Activated CD8-positive, alpha-beta T cell treated with anti-CD3 and anti-CD28 coated beads for 36 hours (primary cell): ENCODE measurements at places on chromosomes 12 and 14. TPM values are rescaled to one million over a fixed set of nuclear protein-coding genes. Genes with fewer than 3 reads are reported as not detected.

DNA sequence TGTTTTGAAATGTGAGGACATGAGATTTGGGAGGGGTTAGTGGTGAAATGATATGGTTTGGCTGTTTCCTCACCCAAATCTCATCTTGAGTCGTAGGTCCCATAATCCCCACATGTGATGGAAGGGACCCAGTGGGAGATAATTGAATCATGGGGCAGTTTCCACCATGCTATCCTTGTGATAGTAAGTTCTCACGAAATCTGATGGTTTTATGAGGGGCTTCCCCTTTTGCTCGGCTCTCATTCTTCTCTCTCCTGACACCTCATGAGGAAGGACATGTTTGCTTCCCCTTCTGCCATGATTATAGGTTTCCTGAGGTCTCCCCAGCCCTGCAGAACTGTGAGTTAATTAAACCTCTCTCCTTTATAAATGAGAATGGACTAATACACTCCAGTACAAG lies 18.0 kb downstream of the GALNT6 start:
- no peak for DNase-seq

DNA sequence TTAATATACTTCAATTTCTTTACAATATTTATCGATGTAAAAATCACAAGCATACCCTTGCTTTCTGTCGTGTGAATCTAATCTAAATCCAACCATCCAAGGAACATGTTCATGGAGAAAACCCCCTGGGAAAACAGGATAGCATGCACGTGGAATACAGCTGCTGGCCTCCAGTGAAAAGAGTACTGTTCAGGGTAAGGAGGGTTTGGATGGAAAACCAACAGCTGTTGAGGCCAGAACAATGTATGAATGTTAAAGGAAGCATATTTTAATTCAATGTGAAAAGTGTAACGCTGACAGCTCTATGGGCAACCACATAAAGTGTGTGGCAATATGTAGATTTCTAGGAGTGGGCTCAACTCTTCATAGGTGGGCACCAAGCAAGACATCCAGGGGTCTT lies 344.0 kb downstream of the TMEM132D start:
- DNase-seq, result no peak

GRCh38 chr12:124742678-124743077 lies 121.0 kb downstream of the SCARB1 start:
- no peak for DNase-seq

- DNase-seq, result no peak
These were observed 64.5 kb downstream of the PTCSC3 start for GRCh38 chr14:36111822-36112583.

GRCh38 chr12:129101816-129102215 lies 248.5 kb downstream of the GLT1D1 start:
- no peak for DNase-seq

DNA sequence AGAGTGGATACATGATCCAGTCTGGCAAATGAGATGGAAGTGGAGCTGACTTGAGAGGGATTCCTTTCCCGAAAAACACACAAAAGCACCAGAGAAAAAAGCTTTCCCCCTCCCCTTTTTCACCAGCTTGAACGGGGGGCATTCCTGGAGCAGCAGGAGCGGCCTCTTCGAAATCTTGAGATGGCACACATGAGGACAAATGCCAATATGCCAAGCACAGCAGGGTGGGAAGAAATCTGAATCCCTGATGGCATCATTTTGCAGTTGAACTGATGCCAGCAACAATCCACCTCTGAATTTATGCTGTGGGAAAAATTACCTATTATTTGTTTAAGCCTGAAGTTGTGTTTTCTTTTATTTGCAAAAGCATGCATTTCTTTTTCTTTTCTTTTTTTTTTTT lies 29.7 kb upstream of the BICD1 start:
- no peak for DNase-seq

DNA sequence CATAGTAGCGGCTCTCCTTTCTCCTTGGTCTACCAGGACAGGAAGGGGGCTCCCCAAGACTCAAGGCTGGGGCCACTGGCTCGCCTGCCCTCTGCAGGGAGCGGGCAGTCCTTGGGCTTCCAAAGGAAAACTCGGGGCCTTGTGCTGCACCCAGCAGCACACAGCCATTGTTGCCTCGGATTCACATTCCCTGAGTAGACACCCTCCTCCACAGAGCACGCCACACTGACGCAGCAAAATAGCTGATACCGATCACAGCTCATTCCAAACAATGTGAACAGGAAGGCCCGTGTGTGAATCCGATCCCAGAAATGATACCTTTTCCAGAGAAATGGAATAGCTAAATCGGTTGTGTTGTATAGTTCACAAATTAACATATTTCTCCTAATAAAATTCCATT lies 65.1 kb upstream of the DYNC1H1 start:
- no peak for DNase-seq

GRCh38 chr12:86931714-86932113 lies 675.5 kb upstream of the MGAT4C start:
- DNase-seq, result no peak

DNA sequence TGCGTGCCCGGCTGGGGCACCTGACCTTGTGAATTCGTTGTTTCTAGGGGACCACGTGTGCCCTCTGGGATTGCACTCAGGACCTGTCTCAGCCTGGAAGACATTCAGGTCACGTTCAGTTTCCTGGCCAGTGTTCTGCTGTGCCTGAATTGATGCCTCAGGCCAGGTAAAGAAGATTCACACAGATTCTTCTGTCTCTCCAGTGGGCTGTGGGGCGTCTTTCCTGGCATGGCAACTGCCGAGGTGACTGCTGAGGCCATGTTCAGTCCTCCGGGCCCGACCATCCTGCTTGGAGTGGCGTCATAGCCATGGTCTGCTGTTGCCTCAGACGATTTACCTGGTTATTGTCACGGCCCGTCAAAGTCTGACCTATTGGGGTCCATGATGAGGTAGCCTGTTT lies 13.5 kb downstream of the ZNF605 start:
- DNase-seq, result no peak

- DNase-seq, result no peak
These were observed 43.8 kb downstream of the LRCOL1 start for GRCh38 chr12:132566516-132567131.

GRCh38 chr12:130761537-130762318 lies 45.6 kb upstream of the RIMBP2 start:
- peak; percentile 76 for DNase-seq

Gene RAD9B
- total RNA-seq, result 1.7 TPM

Gene SLC6A12
- total RNA-seq, result not detected

DNA sequence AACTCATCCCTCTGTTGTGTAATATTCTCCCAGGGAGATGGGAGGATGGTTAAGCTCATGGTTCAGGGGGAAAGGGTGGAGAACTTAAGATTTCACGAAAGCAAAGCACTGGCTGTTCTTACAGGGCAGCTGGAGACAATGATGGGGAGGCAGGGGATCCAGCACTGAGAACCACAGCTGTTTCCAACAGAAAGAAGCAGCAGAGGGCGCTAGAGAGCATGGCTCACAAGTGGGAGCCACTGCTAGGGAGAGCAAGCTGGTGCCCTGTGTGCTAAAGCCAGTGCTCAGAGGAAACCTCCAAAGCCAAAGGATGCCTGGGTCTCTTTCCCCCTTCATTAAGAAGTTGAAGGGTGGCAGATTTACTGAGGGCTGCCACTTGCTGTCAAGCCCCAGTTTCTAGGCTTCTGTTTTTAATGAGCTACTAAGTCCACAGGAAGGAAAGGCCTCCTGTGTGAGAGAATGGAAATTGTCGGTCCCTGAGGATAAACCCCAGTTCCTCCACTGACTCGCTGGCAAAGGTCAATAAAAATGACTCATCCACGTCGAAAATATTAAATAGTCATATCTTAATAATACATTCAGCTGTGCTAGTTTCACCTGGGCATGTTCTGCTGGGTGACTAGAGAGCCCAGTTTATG lies 199.7 kb downstream of the ANO2 start:
- peak; percentile 82 for DNase-seq

- DNase-seq, result peak; percentile 82
These were observed 50.1 kb downstream of the CCDC88C start for GRCh38 chr14:91367173-91368171.

GRCh38 chr14:59376686-59377085 lies 88.5 kb downstream of the GPR135 start:
- no peak for DNase-seq

GRCh38 chr12:71566655-71567054 lies 97.0 kb downstream of the ZFC3H1 start:
- no peak for DNase-seq

GRCh38 chr12:47995981-47996401 lies 8.3 kb downstream of the COL2A1 start:
- no peak for DNase-seq

- peak; percentile 67 for DNase-seq
These were observed 16.9 kb downstream of the OR6S1 start for GRCh38 chr14:20624495-20625070.

Gene AKAP5
- 1.6 TPM for total RNA-seq

DNA sequence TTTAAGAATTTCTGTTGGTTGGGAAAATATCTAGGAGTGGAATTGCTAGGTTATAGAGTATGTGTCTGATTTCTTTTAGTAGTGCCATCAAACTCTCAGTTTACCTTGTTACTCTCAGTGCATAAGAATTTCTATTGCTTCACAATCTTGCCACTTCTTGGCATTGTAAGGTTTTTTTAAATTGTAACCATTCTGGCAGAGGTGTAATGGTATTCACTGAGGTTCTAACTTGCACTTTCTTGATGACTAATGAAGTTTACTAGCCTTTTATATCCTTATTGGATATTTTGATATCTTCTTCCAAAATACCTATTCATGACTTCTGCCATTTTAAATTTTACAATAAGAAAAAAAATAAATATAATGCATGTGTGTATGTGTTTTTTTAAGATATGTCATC lies 478.0 kb downstream of the NAV3 start:
- no peak for DNase-seq

DNA sequence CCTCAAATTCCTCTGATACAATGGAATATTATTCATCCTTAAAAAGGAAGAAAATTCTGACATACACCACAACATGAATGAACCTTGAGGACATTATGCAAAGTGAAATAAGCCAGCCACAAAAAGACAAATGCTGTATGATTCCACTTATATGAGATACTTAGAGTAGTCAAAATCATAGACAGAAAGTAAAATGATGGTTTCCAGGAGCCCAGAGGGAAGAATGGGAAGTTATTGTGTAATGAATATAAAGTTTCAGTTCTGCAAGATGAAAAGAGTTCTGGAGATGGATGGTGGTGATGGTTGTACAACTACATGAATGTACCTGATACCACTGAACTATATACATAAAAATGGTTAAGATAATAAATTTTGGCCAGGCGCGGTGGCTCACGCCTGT lies 18.3 kb downstream of the VWF start:
- DNase-seq, result no peak

Gene P2RX7
- 4.7 TPM for total RNA-seq

Gene RASSF8
- not detected for total RNA-seq

DNA sequence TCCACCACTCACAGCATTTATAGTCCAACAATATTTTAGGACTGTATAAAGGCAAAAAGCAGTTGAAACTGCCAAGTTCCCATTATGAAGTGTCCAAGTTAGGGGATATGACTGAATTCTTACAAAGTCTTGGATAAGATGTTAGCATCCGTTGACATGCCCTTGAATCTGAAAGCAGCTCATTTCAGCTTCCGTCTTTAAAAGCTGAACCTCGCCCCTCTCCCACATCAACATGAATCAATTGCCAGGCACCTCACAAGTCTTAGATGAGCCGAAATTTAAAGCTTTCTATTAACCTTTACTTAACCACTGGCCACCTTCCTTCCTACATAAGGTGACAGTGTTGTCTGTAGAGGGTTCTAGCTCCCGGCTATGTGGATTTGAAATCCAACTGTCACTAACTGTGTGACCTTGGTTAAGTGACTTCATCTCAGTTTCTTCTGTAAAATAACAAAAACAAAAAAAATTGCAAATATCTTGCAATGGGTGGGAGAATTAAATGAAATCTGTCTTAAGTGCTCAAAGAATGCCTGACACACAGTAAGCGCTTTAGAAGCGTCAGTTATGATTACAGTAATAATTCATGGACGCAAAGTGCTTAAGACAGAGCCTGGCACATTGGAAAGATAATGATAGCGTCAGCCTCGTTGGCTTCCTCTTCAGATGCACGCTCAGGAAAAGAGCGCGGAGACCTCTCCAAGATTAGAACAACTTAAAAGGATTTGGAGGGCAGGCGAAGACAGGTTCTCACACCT lies 1.2 kb downstream of the PPP1CC start:
- DNase-seq, result peak; percentile 45

- no peak for DNase-seq
These were observed 192.2 kb downstream of the TMTC3 start for GRCh38 chr12:88334271-88334670.

Gene ZNF839
- 18.6 TPM for total RNA-seq

- DNase-seq, result no peak
These were observed 66.0 kb upstream of the CPSF6 start for GRCh38 chr12:69173368-69173767.

- no peak for DNase-seq
These were observed 140.4 kb upstream of the GZMB start for GRCh38 chr14:24774187-24774915.

DNA sequence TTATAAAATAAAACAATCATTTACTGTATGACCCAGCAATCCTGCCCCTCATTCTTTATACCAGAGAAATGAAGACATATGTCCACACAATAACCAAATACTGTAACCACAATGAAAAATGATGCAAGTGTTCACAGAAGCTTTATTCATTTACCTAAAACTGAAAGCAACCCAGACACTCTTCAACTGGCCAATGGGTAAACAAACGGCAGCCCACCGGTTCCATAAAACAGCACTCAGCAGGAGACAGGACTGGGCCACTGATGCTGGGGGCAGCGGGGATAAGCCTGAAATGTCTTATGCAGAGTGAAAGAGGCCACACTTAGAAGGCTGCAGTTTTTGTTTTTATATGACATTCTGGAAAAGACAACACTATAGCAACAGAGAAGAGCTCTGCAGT lies 15.1 kb downstream of the DDX51 start:
- DNase-seq, result no peak
